ENCODE measurements at places on chromosomes 13 and 19.

DNA sequence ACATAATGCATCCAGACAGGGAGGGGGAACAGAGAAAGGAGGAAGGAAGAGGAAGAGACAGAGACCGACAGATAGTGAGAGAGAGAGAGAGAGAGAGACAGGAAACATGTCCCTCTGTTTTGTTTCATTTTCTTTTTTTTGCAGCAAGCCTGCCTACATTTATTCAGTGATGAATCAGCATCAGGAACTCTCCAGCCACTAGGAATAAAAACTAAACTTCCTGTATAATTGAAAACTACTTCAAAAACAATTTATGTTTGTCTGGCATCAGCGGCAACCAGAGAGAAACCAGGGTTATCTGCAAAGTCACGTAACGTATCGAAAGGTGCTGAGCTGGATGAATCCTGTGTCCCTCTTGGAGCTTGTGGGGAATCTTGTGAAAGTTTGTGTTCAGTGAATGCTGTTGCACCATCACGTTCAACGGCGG is 148.6 kb upstream of the SOX21 start:
- DNase-seq = no peak

- no peak for DNase-seq
Observed at GRCh38 chr19:2048104-2048958, 2.7 kb downstream of the MKNK2 start.

GRCh38 chr13:26168835-26169234 is 53.3 kb downstream of the RNF6 start:
- no peak for DNase-seq

GRCh38 chr13:28147495-28147894 is 9.2 kb downstream of the PAN3 start:
- DNase-seq = no peak

DNA sequence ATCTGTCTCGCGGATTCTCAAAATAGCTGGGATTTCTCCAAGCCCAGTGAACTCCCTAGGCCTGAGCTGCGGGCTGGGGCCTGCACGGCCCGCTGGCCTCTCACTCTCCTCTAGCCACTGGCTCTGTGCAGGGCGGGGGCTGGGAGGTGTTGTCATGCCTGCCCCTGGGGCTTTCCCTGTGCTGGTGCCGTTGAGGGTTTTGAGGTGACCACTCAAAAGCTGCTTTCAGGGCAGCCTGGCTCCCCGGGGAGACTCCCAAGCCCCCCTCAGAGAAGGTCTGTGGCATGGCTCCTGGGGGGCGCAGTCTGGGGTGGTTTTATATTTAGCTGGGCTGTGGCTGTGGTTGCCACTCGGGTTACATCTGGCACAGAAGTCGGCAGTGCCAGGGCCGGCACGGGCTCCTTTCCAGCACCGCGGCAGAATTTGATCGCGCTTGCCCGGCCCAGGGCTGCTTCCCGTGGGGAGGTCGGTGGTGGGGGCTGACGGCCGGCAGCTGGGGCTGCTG is 10.0 kb downstream of the NDUFB7 start:
- DNase-seq = no peak

DNA sequence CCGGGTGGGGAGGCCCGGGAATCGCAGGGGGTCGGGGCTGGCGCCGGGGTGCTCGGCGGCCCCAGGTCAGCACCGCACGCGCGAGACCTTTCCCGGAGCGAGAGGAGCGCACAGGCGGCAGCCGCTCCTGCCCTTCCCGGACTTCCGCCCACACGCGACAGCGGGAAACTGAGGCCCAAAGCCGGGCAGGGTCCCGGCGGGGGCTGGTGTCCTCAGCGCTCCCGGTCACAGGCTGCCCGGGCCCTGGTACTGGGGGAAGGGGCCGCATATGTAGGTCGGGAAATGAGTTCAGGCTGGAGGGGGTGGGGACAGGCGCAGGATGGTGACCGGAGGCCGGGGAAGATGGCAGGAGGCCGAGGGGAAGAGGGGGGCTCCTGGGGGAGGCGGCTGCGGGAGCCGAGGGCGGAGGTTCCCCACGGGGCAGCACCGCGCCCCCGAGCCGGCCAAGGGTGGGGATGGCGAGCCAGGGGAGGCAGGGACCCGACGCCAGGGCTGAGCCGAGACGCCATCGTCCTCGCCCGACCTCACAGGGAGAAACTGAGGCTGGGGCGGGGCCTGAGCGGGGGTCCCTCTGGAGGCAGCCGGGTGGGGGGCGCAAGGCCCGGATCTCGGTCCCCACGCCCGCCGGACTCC is 662 bp downstream of the CBARP start:
- DNase-seq = no peak

GRCh38 chr13:106518512-106518911 is 16.9 kb downstream of the EFNB2 start:
- DNase-seq = no peak

DNA sequence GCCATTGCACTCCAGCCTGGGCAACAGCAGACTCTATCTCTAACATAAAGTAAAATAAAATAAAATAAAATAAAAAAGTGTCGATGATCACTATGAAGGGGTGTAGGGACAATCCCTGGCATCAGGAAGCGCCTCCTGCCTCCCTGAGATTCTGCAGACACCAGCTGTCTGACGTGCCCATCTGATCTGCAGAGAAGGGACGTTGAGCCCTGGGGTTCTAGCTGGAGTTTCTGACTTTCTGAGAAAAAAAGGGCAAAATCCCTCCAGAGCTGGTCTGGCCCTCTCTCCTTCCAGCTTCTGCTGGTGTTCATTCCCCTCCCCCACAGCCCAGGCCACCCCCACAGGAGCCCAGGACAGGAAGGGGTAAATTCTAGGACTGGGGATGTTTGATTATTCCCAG is 2.4 kb upstream of the ADGRE5 start:
- DNase-seq = no peak

- no peak for DNase-seq
Observed at GRCh38 chr19:19098084-19098702, 34.4 kb downstream of the SLC25A42 start.

- no peak for DNase-seq
Observed at GRCh38 chr13:33284916-33285315, 639 bp downstream of the STARD13 start.

DNA sequence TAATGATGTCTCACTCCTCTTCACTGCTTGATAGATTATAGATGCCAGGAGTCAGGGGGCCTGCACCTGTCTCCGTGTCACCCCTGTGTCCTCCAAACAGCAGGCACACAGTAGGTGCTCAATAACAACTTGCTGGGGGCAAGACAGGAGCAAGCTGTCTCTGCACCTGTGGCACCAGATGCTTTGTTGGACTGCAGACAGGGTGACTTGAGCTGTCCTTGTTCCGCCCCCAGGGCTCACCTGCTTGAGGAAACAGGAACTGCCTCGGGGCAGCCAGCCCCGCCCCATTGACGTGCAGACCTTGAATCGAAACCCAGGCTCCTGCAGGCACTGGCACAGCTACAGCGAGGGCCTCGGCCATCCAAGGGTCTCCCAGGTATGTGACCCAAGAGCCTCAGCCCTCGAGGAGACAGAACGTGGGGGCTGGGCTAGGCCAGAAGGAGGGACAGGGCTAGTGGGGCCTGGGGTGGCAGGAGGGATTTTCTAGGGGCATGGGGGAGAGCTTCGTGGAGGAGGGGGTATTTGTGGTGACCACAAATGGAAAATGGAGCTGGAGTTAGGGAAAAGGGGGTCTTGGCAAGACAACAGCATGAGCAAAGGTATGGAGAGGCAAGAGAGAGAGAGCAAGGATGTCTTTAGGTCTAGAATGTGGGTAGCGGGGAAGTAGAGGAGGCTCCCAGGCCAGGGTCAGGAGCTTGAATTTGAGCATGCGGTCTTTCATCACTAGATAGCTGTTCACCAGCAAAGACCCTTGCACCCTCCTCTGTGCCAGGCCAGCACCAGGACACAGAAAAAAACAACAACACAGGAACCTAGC is at the start of gene HSH2D:
HSH2D (plus strand) TSS at position 287 of the 817 bp plus-strand sequence. CDS start 5,066 bp downstream, outside the sequence.
- peak; percentile 47 for DNase-seq

GRCh38 chr13:74073274-74073673 is 60.9 kb downstream of the KLF12 start:
- DNase-seq = no peak

DNA sequence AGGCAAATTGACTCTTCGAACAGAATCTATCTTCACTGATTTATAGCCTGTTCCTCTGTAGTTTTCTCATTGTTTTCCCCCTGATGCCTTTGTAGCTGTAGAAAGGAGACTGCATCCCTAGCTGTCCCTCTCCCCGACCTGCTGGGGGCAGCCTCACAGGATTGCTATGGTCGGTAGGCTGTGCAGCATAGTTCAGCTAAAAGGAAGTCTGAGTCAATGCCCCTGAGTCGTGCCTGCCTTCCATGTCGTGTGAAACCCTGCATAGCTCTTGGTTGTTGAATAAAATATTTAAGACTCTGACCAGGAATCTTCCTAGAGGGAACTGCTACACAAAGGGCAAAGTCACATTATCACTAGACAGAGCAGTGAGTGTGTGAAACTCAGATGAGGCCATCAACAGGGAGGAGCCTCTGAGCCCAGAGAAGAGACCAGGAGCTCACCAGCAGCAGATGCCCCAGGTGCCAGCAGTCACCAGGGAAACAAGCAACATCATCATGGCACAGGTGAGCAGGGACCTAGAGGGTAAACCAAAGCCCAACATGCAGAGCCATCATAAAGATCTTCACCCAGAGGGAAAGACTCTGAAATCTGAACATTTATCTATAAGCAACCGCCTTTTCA is 108.4 kb upstream of the NBEA start:
- no peak for DNase-seq

DNA sequence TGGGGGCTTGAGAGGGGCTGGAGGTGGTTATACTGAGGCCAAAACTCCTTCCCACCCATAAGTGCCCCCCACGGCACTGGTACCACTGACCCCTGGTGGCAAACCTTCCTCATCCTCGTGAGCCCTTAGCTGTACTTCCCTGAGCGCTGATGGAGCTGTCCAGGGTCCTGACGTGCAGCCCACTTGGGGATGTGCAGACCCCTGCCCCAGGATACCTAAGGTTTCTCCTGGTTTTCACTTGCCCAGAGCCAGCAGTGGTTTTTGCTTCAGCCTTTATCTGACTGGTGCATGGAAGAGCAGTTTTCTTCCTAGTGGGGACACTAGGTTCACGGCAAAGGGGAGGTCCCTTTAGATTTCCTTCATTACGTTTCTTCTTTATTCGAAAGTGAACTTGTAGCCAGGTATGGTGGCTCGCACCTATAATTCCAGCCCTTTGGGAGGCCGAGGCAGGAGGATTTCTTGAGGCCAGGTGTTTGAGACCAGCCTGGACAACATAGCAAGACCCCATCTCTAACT is 28.7 kb upstream of the KCTD15 start:
- DNase-seq = no peak

- no peak for DNase-seq
Observed at GRCh38 chr19:1618157-1619093, 13.2 kb upstream of the UQCR11 start.

- DNase-seq = no peak
Observed at GRCh38 chr13:29187584-29187983, 367.4 kb downstream of the MTUS2 start.

- no peak for DNase-seq
Observed at GRCh38 chr13:91946498-91947070, 548.2 kb downstream of the GPC5 start.

- DNase-seq = no peak
Observed at GRCh38 chr13:108342369-108343289, 73.1 kb downstream of the TNFSF13B start.

DNA sequence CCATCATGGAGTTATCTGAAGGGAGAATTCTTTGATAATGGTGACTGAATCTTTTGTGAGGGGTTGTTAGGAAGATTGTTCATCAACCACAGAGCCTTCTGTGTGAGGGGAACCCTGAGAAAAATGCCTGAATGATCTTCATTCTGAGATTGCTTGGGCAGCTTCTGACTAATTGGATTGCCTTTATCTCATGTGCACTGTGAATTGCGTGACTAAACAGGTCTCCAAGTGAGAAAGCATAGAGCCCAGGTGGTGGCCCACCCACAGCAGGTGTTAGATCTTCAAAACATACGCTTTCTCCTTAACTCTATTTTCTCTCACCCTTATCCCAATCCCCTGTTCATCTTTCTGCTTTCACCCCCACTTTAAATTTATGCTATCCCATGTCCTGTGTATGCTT is 58.3 kb downstream of the DOCK9 start:
- peak; percentile 21 for DNase-seq

GRCh38 chr13:45595965-45596364 is 19.6 kb downstream of the ERICH6B start:
- no peak for DNase-seq

DNA sequence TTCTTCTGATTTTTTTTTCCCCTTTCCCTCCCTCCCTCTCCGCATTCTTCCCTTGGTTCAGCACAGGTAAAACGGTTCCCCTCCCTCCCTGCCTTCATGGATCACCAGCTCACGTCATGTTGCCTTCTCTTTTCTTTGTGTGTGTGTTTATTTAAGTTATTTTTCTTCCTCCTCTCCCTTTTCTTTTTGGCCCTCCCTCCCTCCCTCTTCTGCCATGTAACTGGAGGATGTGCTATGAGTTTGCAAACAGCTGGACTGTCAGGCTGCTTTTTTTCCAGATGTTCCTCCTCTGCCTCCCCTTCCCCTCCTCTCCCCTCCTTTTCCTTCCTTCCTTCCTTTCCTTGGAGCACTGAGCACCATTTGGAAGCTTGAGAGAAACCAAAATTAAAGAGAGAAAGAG is 2.0 kb downstream of the LENG9 start:
- no peak for DNase-seq

DNA sequence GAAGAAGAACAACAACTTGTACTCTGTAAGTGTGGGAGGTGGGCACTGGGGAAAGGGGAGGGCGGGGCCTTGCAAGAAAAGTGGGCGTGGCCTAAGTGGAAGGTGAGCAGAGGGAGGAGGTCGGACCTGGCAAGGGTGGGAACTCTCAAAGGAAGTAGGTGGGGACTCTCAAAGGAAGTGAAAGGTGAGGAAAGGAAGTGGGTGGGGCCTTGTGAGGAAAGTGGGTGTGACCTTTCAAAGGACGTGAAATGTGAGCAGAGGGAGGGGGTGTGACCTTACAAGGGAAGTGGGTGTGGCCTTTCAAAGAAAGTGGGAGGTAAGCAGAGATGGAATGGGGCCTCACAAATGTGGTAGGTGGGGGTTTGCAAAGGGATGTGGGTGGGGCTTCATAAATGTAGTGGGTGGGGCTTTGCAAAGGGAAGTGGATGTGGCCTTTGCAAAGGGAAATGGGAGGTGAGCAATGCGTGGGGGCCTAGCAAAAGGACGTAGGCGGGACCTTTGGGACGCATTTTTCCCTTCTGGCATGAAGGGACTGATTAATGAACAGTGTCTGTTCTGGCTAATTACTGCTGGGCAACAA is 25.9 kb downstream of the ACSBG2 start:
- peak; percentile 27 for DNase-seq

- DNase-seq = no peak
Observed at GRCh38 chr19:1396019-1396767, 5.1 kb downstream of the GAMT start.

DNA sequence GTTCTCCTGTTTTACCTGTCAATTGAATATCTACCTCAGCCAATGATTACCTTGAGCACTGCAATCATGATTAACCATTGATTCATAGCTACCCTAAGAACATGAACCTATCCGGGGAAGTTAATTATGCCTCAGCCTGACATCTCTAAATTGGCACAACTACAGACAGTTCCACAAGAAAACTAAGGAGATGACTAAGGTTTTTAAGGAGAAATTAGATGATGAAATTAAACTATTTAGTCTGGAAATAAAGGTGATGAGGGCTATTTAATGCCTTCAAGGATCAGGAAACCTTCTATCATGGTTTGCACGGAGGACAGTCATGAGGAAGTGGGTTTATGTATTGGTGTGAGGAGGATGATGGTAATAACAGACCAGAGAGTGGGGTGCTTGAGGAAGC is 203.4 kb downstream of the COL4A1 start:
- DNase-seq = no peak

GRCh38 chr13:24742294-24742693 is 21.7 kb upstream of the RNF17 start:
- DNase-seq = no peak
